ENCODE measurements at places on chromosomes 1 and 21. TPM values are rescaled to one million over a fixed set of nuclear protein-coding genes. Genes with fewer than 3 reads are reported as not detected.

DNA sequence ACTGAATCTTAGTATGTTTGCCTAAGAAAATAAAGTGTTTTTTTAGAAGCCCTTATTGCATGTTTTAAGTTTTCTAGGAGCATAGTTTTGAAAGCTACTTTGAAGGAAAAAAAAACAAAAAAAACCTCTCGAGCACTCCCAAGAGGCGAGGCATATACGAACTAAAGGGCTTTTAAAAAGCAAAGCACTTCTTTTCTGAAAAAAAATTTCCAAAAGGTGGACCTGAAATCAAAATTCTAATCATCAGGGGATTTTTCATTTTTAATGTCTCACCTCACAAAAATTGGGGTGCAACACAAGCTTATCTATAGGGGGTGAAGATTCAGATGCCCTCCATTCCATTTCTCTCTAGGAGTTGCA, 594 bp downstream of the GLMN start:
- H3K4me1 ChIP-seq = peaks cover 33% of the 10 kb centered on the region
- peak overlapping the region; percentile 95 for H3K27ac ChIP-seq
- no peaks in the 10 kb centered on the region for H3K27me3 ChIP-seq
- H3K36me3 ChIP-seq = peaks cover 24% of the 10 kb centered on the region
- peak overlapping the region; percentile 91 for H3K4me3 ChIP-seq

GRCh38 chr1:19878637-19878985, 3.6 kb upstream of the OTUD3 start:
- no peak for DNase-seq
- H3K27ac ChIP-seq = no peak overlapping the region
- H3K4me3 ChIP-seq = no peak overlapping the region
- H3K4me1 ChIP-seq = peaks cover 14% of the 10 kb centered on the region

DNA sequence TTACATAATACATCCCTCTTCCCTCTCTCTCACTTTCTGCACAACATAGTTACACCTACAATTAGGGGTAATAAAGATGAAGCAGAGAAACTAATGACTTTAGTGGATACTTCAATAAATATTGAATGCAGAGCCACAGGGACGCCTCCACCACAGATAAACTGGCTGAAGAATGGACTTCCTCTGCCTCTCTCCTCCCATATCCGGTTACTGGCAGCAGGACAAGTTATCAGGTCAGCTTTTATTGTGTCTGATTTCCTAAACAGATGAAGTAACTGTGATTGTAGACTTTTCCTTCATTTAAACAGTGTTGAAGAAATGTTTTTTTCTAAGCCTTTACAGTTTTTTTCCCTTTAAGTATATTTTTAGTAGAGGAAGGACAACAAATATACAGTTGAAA, 281.6 kb downstream of the TPR start:
- H3K4me3 ChIP-seq = no peak overlapping the region
- H3K27me3 ChIP-seq = peaks cover 2% of the 10 kb centered on the region
- H3K27ac ChIP-seq = no peak overlapping the region
- DNase-seq = no peak
- no peaks in the 10 kb centered on the region for H3K4me1 ChIP-seq

GRCh38 chr1:151314137-151314875, 12.9 kb downstream of the PI4KB start:
- H3K4me1 ChIP-seq = peaks cover 45% of the 10 kb centered on the region
- DNase-seq = no peak
- peak overlapping the region; percentile 1 for H3K27ac ChIP-seq

GRCh38 chr1:201884425-201884824, 4.3 kb upstream of the SHISA4 start:
- peaks cover 16% of the 10 kb centered on the region for H3K27me3 ChIP-seq
- no peak overlapping the region for H3K27ac ChIP-seq
- no peak for DNase-seq
- peaks cover 6% of the 10 kb centered on the region for H3K4me1 ChIP-seq
- no peaks in the 10 kb centered on the region for H3K36me3 ChIP-seq

DNA sequence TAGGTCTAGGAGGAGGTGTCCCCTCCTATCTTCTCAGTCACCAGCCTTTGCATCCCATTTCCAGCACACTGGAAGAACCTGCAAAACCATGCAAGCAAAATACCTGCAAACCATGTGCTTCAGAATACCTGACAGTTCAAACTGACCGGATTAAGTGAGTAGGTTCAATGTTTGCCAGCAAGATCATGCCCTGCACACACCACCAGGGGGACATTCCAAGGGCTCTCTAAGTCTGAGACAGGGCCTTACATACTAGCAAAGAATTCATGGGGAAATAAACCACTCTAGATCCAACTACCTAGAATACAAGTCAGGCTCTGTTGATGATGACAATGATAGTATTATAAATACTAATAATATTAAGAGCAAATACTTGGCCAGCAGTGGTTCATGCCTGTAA, 27.6 kb downstream of the INPP5B start:
- peak; percentile 20 for DNase-seq
- H3K27ac ChIP-seq = no peak overlapping the region
- peaks cover 10% of the 10 kb centered on the region for H3K4me1 ChIP-seq
- peaks cover 1% of the 10 kb centered on the region for H3K36me3 ChIP-seq

DNA sequence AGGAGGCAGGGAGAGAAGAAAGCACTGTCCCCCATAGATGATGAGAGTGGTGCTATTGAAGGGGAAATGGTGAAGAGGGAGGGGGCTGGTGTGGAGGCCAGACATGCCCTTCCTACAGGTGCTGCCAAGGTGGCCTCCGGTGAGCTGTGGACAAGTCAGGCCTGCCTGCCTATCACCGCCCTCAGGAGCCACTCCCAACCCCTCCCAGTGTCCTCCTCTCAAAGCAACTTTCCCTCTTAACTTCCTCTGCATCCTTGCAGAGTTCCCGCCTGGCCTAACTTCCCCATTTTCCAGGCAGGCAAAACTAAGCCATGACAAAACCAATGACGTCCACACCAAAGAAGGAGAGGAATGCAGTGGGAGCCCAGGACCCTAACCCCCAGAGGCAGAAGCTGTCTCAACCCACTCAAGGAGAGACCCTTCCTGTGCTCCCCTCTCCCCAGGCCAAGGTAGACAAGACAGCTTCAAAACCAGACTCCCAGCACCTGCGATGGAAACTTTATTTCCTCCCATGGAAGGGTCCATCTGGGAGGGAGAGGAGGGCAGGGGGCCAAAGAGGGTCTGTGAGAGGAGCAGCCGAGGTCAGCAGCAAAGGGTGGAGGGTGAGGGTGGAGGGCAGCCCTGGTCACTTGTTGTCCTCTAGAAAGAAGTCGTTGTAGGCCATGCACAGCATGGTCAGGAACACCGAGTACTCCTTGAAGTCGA, 1.0 kb upstream of the S100A6 start:
- peak overlapping the region; percentile 95 for H3K4me3 ChIP-seq
- H3K27ac ChIP-seq = peak overlapping the region; percentile 96
- peaks cover 24% of the 10 kb centered on the region for H3K36me3 ChIP-seq
- DNase-seq = no peak
- H3K4me1 ChIP-seq = peaks cover 74% of the 10 kb centered on the region
- no peaks in the 10 kb centered on the region for H3K27me3 ChIP-seq

CLCA4 gene
- not detected for total RNA-seq

Data from activated CD4-positive, alpha-beta memory T cell treated with anti-CD3 and anti-CD28 coated beads for 36 hours (primary cell).